ENCODE measurements at places on chromosomes 6 and 20. TPM values are rescaled to one million over a fixed set of nuclear protein-coding genes. Genes with fewer than 3 reads are reported as not detected.

Gene TTPAL
- total RNA-seq: 14.6 TPM

Gene EDN1
- total RNA-seq: 57.2 TPM

Gene STX11
- 2.6 TPM for total RNA-seq

Gene MYCT1
- 0.11 TPM for total RNA-seq

Gene SERPINB1
- total RNA-seq: 55.7 TPM

Gene HLA-F
- 2.5 TPM for total RNA-seq

Gene PIM1
- 10.4 TPM for total RNA-seq

Gene MUC22
- total RNA-seq: not detected

Gene TRIM31
- 1.1 TPM for total RNA-seq

Gene TTK
- total RNA-seq: 18.9 TPM

Gene BACH2
- 0.69 TPM for total RNA-seq

Gene TGM3
- total RNA-seq: not detected

Gene YTHDF1
- 51.0 TPM for total RNA-seq

Gene PTCRA
- not detected for total RNA-seq
